ENCODE measurements at places on chromosomes 2 and 18. TPM values are rescaled to one million over a fixed set of nuclear protein-coding genes. Genes with fewer than 3 reads are reported as not detected.

GRCh38 chr2:70069049-70069448 lies 18.2 kb upstream of the PCBP1 start:
- no peak for DNase-seq

GRCh38 chr2:237057107-237057506 lies 28.6 kb upstream of the COPS8 start:
- no peak for DNase-seq

DNA sequence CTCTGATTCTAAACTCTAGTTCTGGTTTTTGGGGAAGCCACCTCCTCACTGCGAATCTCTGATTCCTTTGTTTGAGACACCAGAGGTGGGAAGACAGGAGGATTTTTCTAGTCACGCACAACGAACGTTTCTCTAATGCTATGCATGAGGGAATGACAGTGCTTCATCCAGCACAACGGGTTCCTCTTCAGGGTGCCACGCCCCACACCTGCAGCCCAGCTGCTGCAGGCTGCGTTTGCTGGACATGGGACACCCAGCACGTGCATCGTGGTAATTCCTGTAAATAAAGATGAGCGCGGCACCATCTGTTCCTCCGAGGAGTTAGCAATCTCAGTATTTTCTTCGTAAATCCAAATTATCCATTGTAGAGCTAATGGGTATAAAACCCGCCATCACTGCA lies 37.5 kb upstream of the TPO start:
- no peak for DNase-seq

DNA sequence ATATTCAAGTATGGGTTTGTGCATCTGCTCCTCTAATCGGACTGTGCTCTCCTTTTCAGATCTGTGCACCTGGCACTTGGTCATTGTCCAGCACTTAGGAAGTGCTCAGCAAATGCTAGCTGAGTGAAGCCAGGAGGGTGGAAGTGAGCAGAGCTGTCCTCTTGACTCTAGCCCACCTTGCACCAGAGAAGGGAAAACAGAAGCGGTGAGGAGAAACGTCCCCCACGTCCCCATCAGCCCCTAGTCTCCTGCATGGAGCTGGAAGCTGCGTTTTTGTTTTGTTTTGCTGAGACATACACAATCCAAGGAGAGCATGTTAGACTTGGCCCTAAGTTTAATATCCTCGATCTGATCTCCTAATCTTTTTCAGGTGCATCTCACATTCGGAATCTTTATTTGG lies 73.6 kb downstream of the EN1 start:
- DNase-seq = no peak

- DNase-seq = no peak
Observed at GRCh38 chr2:79977792-79978191, 326.8 kb downstream of the LRRTM1 start.

- DNase-seq = no peak
Observed at GRCh38 chr2:140154271-140154670, 1374.1 kb upstream of the NXPH2 start.

GRCh38 chr18:10274301-10274700 lies 180.1 kb upstream of the APCDD1 start:
- DNase-seq = peak; percentile 37

DNA sequence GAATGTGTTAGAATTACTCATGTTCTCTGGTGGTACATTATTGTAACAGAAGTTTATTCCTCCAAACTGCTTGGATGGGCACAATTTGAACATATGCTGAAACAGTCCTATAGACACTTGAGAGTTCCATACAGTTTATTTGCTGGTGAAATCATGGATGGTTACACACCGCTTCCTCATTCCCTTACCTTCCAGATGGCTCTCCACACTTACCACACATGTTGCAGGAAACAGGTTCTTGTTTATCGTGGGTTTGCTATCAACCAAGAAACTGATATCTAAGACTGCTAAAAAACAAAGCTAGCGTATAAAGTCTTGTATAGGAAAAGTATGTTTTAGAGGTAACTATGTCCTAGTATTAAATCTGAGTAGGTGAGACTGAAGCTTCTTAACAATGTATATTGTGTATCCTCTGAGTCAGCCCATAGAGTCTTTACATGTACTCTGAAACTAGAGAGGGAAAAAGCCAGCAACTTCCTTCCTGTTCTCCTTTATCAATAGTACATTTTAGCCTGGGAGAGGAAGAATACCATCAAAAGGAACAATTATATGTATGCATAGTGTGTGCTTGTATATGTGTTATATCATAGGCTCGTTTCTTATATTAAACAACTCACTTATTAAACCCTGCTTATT lies 313.1 kb downstream of the PLCL1 start:
- DNase-seq = no peak

- no peak for DNase-seq
Observed at GRCh38 chr18:76993573-76993972, 139.0 kb downstream of the MBP start.

GRCh38 chr2:10028988-10029874 lies 14.1 kb upstream of the KLF11 start:
- peak; percentile 73 for DNase-seq

DNA sequence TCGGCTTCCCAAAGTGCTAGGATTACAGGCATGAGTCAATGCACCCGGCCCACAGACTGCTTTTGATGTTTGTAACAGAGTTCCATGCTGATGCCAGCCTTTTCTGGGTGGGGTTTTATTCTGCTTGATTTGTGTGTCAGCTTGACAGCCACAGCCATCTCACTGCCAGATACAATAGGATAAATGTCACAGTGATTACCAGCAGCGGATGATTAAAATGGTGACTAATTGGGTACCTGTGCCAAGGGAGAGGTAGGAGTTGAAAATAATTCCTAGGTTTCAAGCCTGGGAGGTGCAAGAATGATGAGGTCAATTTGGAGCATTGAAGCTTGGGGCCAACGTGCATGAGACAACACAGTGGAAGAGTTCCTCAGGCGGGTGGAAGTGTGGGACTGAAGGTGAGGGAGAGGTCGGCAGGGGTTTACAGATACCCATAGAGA lies 39.4 kb downstream of the SH2D6 start:
- no peak for DNase-seq

DNA sequence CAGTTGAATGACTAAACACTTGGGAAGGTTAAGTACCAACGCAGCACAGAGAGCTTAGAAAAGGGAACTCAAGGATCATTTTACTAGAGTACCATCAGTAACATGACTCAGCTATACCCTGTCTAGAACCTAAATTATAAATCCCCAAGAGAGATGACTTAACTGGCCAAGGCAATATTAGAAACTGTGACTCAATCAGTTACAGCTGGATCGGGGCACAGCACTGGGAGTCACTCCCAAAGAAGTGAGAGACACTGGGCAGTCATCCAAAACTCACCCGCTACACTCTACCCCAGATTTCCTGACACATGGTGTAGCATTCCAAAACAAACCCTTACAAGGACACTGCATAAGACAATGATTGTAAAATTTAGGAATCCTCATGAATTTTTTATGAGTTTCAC lies 17.7 kb downstream of the IWS1 start:
- DNase-seq = peak; percentile 68

DNA sequence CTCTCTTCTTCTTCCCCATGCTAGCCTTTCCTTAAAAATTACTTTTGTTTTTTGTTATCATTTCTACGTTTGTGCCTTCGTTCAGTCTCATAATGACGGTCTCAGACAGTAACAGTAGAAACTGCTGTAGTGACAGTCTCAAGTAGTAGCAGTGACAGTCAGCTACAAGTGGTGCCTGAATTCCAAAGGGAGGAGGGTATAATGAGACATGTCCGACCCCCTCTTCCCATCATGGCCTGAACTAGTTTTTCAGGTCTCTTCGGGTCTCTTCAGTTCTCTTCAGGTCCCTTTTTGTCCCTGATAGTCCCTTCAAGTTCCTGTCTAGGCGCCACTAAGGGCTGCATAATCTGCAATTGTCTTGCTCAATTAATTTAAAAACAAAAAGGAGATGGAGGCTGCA lies 12.6 kb downstream of the TMEM131 start:
- DNase-seq = no peak

GRCh38 chr18:76384114-76384790 lies 110.8 kb downstream of the ZNF516 start:
- DNase-seq = no peak

DNA sequence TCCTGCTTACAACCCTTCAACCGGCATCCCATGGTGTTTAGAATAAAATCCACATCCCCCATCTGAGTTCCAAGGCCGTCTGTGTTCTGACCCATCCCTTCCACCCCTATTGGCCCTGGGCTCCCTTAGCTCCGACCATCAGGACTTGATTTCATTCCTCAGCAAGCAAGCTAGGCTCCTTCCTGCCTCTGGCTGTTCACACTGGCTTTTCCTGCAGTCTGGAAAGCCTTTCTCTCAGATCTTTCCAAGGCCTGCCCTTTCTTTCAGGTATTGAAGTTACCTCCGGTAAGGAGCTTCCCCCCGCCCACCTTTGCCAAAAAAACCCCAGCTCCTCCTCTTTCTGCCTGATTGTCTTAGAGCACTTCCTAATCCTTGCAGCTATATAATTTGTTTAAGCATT lies 86.8 kb downstream of the CLIP4 start:
- DNase-seq = no peak

GRCh38 chr2:48174503-48174902 lies 268.2 kb upstream of the FBXO11 start:
- DNase-seq = no peak

DNA sequence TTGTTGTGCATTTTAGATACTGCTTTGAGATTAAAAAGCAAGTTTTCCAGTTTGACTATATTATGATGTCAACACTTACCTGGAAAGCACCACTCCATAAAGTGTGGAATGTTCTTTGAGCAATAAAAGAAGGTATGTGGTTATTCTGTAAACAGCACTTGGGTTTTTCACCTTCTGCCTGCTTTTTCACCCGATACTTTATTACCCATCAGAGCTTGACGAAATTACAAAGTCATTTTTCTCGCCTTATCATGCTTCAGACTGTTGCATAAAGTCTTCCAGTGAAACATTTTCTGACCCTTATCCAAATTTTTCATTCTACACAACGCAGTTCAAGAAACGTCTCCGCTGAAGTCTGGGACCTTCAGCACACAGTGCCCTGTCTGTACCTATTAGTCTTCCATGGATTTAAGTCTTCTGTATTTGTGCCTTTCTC lies 25.2 kb downstream of the CAB39 start:
- no peak for DNase-seq

DNA sequence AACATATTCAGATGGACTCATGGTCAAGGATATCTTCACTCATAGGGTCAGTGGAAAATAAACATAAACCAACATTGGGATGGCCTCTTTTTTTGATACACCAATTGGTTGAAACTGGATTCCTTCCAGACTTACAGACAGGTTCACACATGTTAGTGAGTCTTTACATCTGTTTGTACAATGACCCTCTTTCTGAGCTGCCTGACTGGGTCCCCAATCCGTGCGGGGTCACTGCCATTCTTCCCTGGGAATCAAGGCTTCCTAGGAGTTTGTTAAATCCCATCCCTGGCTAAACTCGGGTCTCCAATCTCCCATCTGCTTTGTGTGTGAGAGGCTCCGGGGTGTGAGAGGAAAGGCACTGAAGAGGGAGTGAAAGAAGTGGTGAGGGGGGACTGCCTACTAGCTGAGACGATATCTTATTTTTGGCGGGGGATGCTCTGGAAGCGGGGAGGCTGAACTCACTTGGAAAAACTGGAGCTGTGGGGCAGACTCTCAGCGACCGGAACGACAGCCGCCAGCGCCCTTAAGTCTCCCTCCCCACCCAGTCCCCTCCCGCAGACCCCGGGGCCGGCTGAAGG lies 487 bp downstream of the STARD6 start:
- DNase-seq = no peak

DNA sequence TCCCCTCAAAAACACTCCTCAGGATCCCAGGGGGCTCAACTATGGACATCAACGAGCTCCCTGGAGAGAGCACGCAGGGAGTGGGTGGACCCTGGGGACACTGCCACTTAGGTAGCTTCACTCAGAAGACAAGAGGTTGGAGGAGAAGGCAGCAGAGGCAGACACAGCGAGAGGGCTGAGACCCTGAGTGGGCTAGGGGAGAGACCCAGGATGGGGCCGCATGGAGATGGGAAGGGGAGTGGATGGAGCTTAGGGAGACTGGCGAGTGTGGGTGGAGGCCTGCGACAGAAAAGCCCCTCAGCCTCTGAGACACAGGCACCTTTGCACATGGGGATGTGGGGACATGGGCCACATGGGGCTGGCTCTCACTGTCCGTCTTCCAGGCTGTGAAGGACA lies 70.9 kb downstream of the ASB1 start:
- DNase-seq = no peak

GRCh38 chr18:49623571-49623970 lies 61.7 kb downstream of the LIPG start:
- DNase-seq = no peak

GRCh38 chr2:58432491-58433170 lies 191.5 kb upstream of the FANCL start:
- DNase-seq = no peak

DNA sequence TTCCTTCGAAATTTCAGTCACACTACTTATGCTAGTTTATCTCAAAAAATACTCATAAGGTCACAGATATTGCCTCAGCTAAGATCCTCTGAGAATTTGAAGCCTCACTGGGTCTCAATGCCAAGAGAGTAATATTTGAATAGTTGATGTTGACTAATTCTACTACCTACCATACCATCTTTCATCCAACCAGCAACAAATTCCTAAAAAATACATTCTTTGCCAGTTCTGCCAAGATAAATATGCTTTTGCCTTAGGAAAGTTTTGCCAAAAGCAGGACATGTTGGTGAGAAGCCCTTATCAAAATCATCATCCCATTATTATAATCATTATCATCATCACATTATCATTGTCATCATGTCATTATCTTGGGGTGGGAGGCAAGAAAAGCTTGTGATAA lies 544.6 kb upstream of the ZEB2 start:
- no peak for DNase-seq

DNA sequence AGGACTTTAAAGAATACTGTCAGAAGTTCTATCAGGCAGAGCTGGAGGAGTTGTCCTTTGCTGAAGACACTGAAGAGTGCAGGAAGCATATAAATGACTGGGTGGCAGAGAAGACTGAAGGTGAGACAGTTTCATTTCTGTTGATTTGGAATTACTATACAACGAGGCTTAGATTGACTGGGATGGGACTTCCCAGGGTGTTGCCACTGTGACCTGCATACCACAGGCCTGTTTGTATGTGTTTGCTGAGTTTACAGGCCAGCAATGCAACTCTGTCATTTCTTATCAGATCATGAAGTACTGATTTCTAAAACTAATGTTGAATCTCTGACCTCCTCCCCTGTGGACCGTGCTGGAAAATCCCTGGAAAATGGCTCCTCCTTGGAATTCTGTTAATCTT lies 11.8 kb downstream of the SERPINB8 start:
- DNase-seq = no peak

GRCh38 chr2:152623076-152623740 lies 94.1 kb downstream of the PRPF40A start:
- DNase-seq = no peak

- DNase-seq = no peak
Observed at GRCh38 chr2:167237478-167237877, 349.2 kb downstream of the XIRP2 start.

The IGFBP5 gene
- total RNA-seq = 138 TPM

The WBP1 gene
- total RNA-seq = 46.1 TPM

The VWA3B gene
- 0.52 TPM for total RNA-seq

The NEU4 gene
- total RNA-seq = not detected

The RUFY4 gene
- not detected for total RNA-seq

The CASP10 gene
- total RNA-seq = 5.4 TPM

The ERBB4 gene
- total RNA-seq = 8.3 TPM

The LYPD1 gene
- not detected for total RNA-seq

The POTEC gene
- total RNA-seq = not detected
